Urothelium cell line (cell line): ENCODE measurements at places on chromosomes 13 and 19.

- DNase-seq, result no peak
Measured at GRCh38 chr19:23509686-23510450, 114.6 kb upstream of the ZNF91 start.

GRCh38 chr19:45177817-45178261 is at the start of gene TRAPPC6A:
Gene TRAPPC6A, minus strand, starts transcription at chr19:45178237. Its CDS starts 19 bp downstream, at chr19:45178218.
- DNase-seq, result no peak

DNA sequence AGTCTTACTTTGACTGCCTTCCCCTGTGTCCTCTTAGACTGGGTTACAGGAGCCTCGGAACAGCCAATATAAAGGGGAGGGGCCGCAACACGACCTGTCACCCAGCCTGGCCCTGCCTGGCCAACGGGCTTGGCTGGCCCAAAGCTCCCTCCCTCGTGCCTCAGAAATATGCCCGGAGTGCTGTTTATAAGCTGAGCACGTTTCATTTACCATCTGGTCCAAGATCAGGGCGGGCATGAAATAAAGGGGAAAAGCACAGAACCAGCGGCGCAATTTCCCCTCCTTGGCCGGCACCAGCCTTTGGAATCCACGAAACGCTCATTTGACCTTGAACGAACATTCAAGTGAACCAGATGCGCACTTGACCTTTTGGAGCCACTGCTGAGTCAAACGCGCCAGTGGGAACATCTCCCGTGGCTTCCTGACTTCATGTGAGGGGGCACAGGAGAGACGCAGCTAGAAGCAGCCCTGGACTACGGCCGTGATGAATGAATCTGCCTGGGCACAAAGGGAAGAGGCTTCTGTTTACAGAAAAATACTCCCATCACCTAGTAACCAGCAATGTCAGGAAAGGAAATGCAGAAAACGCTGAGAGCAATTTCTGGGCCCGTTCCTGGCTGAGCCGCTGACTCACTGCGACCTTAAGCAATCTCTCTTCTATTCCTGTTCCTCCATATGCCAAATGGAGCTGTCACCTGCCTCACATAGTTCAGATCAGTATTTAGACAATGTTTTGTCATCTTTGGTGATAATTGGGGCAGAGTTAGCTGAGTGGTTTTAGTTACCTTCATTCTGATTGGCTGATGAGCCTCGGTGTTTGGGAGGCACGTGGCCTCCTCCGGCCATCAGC is 53.3 kb downstream of the RFX2 start:
- DNase-seq, result peak; percentile 42

GRCh38 chr13:53747825-53748224 is 719.2 kb downstream of the OLFM4 start:
- DNase-seq, result no peak

DNA sequence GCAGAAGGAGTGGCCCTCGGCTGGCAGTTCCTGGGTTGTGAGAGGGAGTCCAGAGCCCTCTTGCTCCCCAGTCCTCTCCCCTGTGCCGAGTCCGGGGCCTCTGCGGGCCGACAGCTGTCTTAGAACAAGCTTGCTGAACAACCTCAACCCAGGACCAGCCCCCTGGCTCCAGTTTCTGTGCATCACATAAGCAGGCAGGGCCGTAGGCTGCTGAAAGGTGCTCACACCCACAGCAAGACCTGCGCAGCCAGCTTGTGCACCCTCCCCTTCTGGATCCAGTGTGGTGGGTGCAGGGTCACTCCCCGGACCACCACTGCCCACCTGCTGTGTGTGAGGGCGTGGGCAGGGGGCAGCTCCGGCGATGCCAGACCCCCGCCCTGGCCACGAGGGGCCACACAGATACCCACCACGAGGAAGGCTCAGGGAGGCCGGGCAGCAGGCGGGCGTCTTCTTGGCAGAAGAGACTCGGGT is 25.2 kb upstream of the F7 start:
- no peak for DNase-seq

- no peak for DNase-seq
Measured at GRCh38 chr19:15508035-15508710, at the start of gene CYP4F22. Gene CYP4F22, plus strand, starts transcription at chr19:15508525. Its CDS starts 16,812 bp downstream, at chr19:15525337.

DNA sequence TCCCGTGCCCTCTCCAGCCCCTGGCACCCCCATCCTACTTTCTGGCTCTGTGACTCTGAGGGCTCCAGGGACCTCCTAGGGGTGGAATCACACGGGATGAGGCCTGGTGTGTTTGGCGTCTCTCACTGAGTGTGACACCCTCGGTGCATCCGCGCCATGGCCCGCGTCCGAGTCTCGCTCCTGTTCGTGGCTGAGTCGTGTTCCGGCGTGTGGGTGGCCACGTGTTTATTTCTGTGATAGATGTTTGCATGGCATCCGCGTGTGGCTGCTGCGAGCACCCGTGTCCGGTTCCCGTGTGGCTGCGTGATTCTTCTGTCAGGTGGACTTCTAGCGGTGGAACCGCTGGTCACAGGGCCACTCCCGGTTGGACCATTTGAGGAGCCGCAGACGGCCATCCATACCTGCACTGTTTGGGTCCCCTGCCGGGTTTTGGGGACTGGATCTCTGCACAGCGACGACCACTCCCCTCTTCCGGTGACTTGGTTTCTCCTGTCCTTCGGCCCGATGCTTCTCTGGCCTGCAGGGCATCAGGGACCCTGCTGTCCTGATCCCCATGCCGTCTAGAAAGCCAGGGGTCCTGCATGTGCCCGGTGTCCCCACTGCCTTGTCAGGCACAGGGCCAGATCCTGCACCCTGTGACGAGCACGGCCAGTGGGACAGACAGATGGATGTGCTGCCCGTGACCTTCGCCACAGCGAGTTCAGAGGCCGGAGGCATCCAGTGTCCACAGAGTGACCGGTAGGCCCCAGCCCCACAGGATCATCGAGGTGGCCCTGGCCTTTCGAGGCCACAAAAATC is 8.5 kb downstream of the CSNK1G2 start:
- no peak for DNase-seq

DNA sequence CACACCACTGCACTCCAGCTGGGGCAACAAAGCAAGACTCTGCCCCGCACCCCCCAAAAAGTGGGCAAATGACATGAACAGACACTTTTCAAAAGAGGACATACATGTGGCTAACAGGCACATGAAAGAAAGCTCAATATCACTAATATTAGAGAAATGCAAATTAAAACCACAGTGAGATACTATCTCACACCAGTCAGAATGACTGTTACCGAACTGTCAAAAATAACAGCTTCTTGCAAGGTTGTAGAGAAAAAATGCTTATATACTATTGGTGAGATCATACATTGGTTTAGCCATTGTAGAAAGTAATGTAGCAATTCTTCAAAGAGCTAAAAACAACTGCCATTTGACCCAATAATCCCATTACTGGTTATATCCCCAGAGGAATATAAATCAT is 99.5 kb upstream of the SPATA13 start:
- no peak for DNase-seq

DNA sequence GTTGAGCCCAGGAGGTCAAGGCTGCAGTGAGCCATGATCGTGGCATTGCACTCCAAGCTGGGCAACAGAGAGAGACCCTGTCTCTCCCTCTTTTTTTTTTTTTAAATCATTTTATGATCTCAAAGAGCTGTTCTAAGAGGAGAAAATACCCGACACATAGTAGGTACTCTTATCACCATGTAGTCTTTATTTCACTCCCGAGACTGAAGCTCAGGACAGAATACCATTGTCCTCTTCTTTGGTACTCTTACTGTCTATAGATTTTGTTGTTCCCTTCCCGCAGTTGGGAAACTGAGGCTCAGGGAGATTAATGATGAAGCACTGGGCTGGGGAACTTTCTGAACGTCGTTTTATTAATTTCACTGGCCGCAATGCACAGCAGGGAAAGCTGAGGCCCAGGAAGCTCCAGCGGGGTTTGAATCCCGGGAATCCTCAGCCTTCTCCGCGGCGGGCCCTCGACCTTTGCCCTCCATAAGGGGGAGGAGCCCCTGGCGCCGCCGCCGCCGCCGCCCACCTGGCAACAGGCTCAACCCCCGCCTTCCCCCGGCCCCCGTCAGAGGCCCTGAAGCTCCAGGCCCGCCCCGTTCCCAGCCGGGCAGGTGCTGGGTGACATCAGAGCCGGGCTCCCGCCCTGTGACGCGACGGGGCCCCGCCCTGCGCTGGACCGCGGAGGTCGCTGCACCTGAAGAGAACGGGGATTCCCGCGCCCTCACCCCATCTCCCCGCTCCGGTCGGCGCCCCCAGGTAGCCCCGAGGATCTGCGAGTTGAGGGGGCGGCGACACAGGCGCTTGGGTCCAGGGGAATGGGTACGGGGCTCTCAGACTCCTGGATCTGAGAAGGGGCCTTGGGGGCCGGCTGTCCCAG is 1.6 kb downstream of the MYH14 start:
- no peak for DNase-seq

- no peak for DNase-seq
Measured at GRCh38 chr19:13079542-13079986, 23.1 kb downstream of the LYL1 start.

- no peak for DNase-seq
Measured at GRCh38 chr13:36920616-36921185, 663 bp upstream of the SMAD9 start.

DNA sequence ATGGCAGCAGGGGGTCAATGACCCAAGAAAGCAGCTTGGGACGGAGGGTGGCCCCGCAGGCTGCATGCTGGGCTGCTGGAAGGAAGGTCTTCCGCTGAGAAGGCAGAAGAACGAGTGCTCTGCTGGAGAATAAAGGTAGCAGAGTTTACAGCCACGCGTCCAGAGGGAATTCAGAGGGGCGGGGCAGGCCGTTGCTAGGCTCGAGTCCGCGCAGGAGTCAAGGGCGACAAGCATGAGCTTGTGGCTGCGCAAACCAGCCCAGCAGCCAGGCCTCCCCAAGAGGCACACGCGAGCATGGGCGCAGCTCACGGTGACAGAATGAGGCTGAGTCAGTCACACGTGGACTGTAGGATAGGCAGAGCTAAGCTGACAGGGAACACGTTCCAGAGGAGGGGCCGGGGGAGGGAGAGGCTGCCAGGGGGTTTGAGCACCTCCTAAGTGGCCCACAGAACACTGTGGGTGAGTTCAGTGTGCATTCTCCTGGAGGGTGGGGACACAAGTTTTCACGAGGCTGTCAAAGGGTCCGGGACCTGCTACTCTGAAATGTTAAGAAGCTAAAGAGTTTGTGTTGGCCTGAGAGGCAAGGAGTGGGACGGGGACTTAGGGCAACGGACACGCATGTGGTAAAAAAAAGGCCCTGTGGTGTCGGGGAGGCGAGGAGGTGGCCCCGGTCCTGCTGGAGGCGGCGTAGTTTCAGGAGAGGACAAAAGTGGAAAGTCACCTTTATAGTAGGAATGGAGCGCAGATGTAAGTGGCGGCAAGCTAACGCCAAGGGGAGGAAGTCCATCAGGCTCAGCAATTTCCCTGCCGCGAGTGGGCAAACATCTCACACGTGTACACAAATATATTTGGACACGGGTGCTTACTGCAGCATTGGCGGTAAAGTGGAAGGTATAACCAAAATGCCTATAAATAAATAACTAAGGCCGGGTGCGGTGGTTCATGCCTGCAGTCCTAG is 17.7 kb downstream of the RFX2 start:
- peak; percentile 44 for DNase-seq

- no peak for DNase-seq
Measured at GRCh38 chr19:54433697-54434096, 15.3 kb upstream of the LENG8 start.

GRCh38 chr19:57687363-57688010 is 5.7 kb downstream of the ZNF551 start:
- DNase-seq, result no peak

GRCh38 chr19:50663482-50663790 is 14.2 kb downstream of the C19orf81 start:
- no peak for DNase-seq

DNA sequence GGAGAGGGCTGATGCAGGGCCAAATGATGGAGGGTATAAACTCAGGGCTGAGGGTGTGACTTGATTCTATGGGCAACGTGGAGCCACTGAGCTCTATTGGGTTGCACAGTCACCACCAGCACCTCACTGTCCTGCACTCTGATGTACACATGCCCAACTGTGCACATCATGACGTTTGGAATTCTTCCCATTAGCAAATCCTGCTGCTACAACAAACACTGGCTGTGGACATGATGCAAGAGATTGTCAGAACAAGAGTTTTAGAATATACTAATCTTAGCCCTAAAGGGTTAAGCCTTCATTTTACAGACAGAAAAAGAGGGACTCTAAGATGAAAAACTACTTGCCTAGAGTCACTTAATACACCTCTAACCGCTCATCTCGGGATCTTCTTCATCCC is 2.4 kb upstream of the TTYH1 start:
- DNase-seq, result no peak

DNA sequence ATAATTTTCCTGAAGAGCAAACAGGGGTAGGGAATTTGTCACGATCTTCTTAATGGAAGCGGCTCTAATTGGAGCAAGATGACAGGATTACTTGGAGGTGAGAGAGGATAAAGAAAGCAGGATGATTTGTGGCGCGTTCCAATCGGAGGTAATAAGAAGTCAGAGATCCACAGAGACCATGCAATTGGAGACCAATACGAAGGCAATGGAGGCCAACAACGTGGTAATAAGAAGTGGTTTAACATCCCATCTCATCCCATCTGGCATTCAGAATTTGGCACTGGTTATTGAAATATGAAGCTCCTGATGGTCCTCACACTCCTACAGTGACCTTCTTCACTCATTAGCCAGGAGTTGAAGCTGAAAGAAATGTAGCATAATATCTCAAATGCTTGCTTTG is 130.6 kb downstream of the DLEU7 start:
- no peak for DNase-seq

GRCh38 chr19:3055741-3056416 is 6.4 kb downstream of the TLE5 start:
- DNase-seq, result peak; percentile 71

DNA sequence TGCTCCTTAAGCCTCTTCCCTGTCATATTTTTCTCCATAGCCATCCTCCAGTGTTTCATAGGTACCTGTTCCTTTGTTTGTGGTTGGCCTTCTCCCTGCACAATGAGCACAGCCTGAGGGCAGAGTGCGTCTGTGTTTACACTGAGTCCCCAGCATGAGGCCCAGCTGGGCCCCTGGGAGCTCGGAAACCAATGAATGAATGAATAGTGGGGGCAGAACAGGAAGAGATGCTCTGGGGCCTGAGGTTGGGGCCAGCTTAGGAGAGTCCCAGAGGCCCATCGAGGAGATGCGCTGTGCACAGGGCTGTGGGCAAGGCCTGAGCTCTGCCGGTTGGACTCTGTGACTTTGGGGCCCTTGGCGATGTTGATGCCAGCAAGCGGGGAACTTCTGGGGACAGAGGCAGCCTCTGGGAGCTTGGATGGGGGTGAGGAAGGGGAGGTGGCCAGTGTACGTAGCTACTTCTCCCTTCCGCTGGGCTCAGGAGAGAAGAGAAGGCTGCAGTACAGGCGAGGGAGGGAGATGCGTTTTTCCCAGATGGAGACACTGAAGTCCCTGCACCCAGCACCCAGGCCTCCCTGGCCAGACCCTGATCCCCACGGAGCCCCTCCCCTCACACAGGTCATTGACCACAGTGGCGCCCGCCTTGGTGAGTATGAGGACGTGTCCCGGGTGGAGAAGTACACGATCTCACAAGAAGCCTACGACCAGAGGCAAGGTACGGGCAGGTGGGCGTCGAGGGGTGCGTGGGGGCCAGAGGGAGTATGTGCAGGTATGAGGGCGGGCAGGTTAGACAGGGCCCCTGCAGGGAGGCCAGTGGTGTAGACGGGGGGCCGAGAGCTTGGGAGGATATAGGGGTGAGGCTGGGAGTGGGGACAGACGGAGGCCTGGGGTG is 5.1 kb downstream of the TBCB start:
- DNase-seq, result no peak

- peak; percentile 10 for DNase-seq
Measured at GRCh38 chr13:28820099-28821051, at the start of gene MTUS2. Gene MTUS2, plus strand, starts transcription at chr13:28820339.
